ENCODE measurements at places on chromosomes 3 and 15.

- peaks cover 3% of the 10 kb centered on the region for H3K4me1 ChIP-seq
- H3K27me3 ChIP-seq, result no peaks in the 10 kb centered on the region
- no peak for DNase-seq
- no peak overlapping the region for H3K27ac ChIP-seq
Measured at GRCh38 chr3:142892714-142893113, 3.8 kb upstream of the PCOLCE2 start.

GRCh38 chr3:14837186-14837877 is 18.6 kb downstream of the FGD5 start:
- DNase-seq, result no peak
- no peaks in the 10 kb centered on the region for H3K27me3 ChIP-seq
- H3K4me3 ChIP-seq, result no peak overlapping the region
- H3K36me3 ChIP-seq, result no peaks in the 10 kb centered on the region

DNA sequence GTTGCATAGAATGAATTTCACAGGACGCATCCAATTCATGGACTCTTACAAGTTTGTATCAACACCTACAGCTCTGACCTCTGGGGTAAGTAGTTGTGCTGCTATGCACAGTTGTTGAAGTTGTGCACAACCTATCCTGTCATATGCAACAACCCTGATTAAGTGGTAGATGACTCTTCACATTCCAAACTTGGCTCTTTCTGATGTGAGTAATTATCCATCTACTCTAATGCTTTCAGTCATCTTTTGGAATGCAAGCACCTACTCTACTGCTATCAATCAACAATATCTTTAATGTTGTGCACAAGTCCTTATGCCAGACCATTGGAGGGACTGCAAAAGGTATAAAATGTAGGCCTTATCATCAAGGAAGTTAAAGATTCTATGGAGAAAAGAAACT is 921.4 kb downstream of the MCTP2 start:
- no peak overlapping the region for H3K27ac ChIP-seq
- no peak overlapping the region for H3K4me3 ChIP-seq
- no peaks in the 10 kb centered on the region for H3K4me1 ChIP-seq
- no peaks in the 10 kb centered on the region for H3K27me3 ChIP-seq
- H3K36me3 ChIP-seq, result no peaks in the 10 kb centered on the region
- DNase-seq, result no peak

- H3K4me1 ChIP-seq, result no peaks in the 10 kb centered on the region
- no peaks in the 10 kb centered on the region for H3K27me3 ChIP-seq
- H3K4me3 ChIP-seq, result no peak overlapping the region
- no peak for DNase-seq
- no peaks in the 10 kb centered on the region for H3K36me3 ChIP-seq
Measured at GRCh38 chr15:28979208-28979841, 93.6 kb downstream of the APBA2 start.

DNA sequence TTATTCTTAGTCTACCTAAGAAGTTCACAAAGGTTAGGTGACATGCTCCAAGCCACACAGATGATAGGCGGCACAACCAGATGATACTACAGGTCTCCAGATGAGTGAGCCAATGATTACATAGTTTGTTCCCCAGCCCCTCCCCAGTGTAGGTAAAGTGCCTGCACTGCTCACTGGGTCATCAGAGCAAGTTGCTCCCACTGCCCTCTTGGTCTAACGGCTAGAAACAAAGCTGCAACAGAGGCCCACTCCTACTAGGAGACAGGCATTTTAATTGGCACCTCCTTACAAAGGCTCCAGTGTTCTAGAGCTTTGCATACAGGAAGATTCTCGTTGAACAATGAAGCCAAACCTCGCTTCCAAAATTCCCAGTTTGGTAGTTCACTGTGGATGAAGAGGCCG is 47.3 kb downstream of the TMEM44 start:
- H3K4me3 ChIP-seq, result no peak overlapping the region
- H3K27ac ChIP-seq, result peak overlapping the region; percentile 82
- no peak for DNase-seq
- peaks cover 15% of the 10 kb centered on the region for H3K4me1 ChIP-seq
- no peaks in the 10 kb centered on the region for H3K27me3 ChIP-seq

DNA sequence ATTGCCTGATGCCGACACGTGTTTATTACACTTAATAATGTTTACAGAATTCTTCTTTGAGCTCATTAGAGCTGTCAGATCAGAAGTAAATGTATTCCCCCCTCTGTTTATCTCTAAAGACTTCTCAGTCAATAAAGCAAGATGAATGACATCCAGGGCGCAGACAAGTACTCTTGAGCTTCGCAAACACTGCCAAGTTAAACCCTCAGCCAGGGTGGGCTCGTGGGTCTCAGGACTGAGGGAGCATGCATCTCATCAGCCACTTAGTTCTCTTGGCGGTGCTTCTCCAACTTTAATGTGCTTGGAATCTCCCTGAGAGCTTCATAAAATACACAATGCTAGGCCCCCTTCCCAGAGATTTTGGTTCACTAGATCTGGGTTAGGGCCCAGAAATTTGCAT is 333.9 kb upstream of the THRB start:
- H3K4me1 ChIP-seq, result no peaks in the 10 kb centered on the region
- no peak for DNase-seq
- no peaks in the 10 kb centered on the region for H3K27me3 ChIP-seq
- H3K4me3 ChIP-seq, result peak overlapping the region; percentile 80
- H3K36me3 ChIP-seq, result no peaks in the 10 kb centered on the region

GRCh38 chr3:141854599-141854998 is 21.8 kb upstream of the ATP1B3 start:
- no peak for DNase-seq
- no peaks in the 10 kb centered on the region for H3K4me1 ChIP-seq
- no peaks in the 10 kb centered on the region for H3K27me3 ChIP-seq
- H3K36me3 ChIP-seq, result no peaks in the 10 kb centered on the region

All from thoracic aorta (tissue), 2 donors.